ENCODE measurements at places on chromosomes 2 and 18. TPM values are rescaled to one million over a fixed set of nuclear protein-coding genes. Genes with fewer than 3 reads are reported as not detected.

- DNase-seq, result no peak
- H3K36me3 ChIP-seq, result no peaks in the 10 kb centered on the region
- no peak overlapping the region for H3K4me3 ChIP-seq
- H3K4me1 ChIP-seq, result no peaks in the 10 kb centered on the region
- no peaks in the 10 kb centered on the region for H3K27me3 ChIP-seq
These were observed 167.9 kb upstream of the SPOPL start for GRCh38 chr2:138333677-138334076.

GRCh38 chr18:50647792-50648191 is 87.9 kb downstream of the MAPK4 start:
- H3K4me3 ChIP-seq, result no peak overlapping the region
- H3K36me3 ChIP-seq, result no peaks in the 10 kb centered on the region
- no peak overlapping the region for H3K27ac ChIP-seq
- DNase-seq, result no peak

GRCh38 chr2:15554525-15555218 is 6.5 kb downstream of the NBAS start:
- no peak overlapping the region for H3K27ac ChIP-seq
- no peak overlapping the region for H3K4me3 ChIP-seq
- no peak for DNase-seq
- H3K4me1 ChIP-seq, result peaks cover 2% of the 10 kb centered on the region
- H3K36me3 ChIP-seq, result peaks cover 7% of the 10 kb centered on the region
- H3K27me3 ChIP-seq, result no peaks in the 10 kb centered on the region

DPP4 gene
- total RNA-seq, result not detected

DNA sequence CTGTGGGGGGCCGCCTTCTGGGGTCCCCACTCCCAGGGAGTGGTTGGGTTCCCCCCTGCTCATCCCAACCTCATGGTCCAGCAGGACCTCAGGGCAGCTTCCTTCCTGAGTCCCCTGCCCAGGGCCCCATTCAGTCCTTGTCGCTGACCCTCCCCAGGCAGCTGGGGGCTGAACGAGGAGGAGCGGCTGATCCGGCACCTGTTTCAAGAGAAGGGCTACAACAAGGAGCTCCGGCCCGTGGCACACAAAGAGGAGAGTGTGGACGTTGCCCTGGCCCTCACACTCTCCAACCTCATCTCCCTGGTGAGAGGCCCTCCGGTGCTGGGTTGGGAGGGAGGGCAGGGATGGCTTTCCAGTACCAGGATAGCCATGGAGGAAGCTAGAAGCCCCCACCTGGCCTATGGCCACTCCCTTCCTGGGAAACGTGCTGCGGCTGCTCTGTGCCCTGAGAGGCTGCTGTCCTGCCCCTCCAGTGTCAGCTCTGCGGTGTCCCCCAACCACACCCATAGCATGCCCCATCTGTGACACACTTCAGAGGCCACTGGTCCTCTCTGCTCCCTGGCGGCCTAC is 497 bp downstream of the CHRND start:
- no peak overlapping the region for H3K27ac ChIP-seq
- DNase-seq, result no peak
- no peaks in the 10 kb centered on the region for H3K36me3 ChIP-seq

DNA sequence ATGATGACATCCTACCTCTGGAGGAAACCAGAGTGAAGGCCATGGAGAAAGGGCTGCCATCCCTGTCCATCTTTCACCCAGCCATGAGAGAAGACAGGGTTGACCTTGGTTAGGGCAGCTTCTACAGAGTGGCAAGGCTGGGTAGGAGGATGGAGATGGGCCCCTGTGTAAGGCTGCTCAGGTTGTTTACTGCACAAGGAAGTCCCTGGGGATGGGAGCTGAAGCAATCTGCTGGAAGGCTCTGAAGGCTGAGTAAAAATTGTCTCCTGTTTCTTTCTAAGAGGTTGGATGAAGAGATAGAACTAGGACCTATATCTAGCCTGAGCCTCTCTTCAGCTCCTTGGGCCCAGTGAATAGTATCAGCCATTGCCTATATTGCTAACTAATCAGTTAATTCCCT is 14.4 kb downstream of the ELMOD3 start:
- H3K4me1 ChIP-seq, result peaks cover 13% of the 10 kb centered on the region
- H3K4me3 ChIP-seq, result no peak overlapping the region
- H3K36me3 ChIP-seq, result peaks cover 14% of the 10 kb centered on the region
- no peak overlapping the region for H3K27ac ChIP-seq

DNA sequence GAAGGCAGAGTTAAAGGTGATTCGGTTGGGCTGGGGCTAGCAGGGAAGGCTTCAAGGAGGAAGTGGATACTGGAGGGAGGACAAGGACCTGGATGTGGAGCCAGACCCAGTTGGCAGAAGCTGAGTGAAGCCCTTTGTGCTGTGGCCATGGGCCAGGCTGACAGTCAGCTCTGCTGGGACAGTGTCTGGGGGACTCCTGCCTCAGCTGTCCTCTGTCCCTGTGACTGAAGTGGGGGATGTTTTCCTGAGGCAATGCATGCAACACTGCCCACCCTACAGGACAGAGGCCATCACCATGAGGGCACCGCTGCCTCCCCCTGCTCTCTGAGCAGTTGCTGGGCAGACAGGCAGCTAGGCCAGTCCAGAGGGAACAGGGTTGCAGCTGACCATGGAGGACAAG is 40.0 kb downstream of the ST8SIA5 start:
- H3K4me1 ChIP-seq, result peaks cover 45% of the 10 kb centered on the region
- no peak for DNase-seq
- H3K4me3 ChIP-seq, result no peak overlapping the region
- no peaks in the 10 kb centered on the region for H3K27me3 ChIP-seq
- no peaks in the 10 kb centered on the region for H3K36me3 ChIP-seq

DNA sequence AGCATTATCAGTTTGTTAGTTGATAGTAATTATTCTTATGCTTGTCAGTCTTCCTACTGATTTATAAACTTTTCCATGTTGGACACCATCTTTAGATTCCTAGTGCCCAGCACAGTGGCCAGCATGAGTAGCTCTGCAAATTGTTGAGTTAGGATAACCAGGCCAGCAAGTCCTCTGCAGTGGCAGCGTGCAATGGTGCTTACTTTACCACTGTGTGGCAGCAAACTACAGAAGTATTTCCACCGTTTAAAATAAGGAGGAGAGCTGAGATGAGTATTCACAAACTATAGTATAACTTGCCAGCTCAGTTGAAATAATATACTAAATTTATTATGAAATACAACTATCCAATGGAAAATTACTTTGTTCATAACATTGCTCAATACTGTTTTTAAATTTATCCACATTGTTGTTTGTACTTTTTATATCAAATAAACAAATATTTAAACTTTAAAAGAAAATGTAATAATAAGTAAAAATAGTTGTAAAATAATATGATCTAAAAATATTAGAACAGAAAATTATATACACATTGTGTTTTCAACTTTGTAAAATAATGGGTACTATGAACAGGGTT is 9.3 kb upstream of the THADA start:
- no peaks in the 10 kb centered on the region for H3K27me3 ChIP-seq
- no peak overlapping the region for H3K27ac ChIP-seq
- no peak overlapping the region for H3K4me3 ChIP-seq
- no peak for DNase-seq

DNA sequence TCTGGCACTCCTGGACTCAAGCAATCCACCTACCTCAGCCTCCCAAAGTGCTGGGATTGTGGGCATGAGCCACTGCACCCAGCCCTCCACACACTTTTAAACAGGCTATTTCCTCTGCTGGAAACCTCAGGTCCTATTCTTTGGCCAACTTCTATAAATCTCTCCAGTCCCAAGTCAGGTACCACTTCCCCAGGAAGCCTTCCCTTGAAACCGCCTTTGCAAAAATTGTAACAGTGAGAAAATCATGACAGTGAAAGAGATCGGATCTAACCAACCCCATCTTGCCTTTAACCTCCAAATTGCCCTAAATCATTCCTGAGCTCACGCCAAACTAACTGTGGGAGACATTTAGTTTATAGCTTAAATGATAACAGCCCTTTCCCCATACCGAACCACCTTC is 67.3 kb upstream of the CABLES1 start:
- H3K27ac ChIP-seq, result no peak overlapping the region
- H3K27me3 ChIP-seq, result no peaks in the 10 kb centered on the region
- H3K36me3 ChIP-seq, result no peaks in the 10 kb centered on the region
- no peak overlapping the region for H3K4me3 ChIP-seq
- H3K4me1 ChIP-seq, result no peaks in the 10 kb centered on the region

- H3K4me1 ChIP-seq, result no peaks in the 10 kb centered on the region
- DNase-seq, result no peak
- H3K27me3 ChIP-seq, result no peaks in the 10 kb centered on the region
These were observed 23.6 kb downstream of the QPCT start for GRCh38 chr2:37367984-37368383.

DNA sequence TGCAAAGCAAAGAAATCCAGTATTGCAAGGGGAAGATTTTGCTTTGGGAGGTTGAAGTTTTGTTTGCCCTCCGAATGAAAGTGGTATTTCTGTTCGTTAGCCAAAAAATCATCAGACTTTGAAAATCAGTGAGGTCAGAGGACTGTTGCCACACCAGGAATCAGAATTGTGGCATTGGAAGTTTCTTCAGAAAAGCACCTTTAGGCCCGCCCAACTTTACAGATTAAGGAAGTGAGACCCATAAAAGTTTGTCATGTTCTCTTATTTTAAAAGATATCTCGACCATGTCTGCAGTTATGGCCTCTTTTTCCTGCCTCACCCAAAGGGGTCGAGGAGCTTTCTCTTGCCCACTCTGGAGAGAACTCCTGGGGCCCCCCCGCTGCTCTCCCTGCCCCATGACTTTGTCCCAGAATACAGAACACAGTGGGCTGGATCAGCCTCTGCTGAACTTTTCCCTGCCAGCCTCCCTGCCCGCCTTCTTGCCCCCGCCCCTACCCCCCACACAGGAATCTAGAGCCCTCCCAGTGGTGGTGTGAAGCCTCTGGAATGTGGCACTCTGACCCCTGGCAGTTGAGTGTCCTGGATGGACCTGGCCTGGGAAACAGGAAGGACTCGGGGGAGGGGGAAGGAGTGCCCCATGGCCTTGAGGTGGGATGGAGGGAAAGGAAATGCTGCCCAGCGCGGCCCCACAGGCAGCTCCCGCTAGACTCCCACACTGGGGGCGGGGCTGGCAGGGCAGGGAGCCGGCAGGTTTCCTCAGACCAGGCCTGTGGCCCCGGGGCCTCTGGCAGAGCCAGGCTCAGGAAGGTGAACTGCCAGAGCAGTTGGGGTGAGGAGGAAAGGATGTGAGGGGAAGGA is 25.3 kb downstream of the CRIM1 start:
- H3K27me3 ChIP-seq, result no peaks in the 10 kb centered on the region
- H3K27ac ChIP-seq, result peak overlapping the region; percentile 73
- H3K4me3 ChIP-seq, result no peak overlapping the region

RAB6D gene
- not detected for total RNA-seq

DNA sequence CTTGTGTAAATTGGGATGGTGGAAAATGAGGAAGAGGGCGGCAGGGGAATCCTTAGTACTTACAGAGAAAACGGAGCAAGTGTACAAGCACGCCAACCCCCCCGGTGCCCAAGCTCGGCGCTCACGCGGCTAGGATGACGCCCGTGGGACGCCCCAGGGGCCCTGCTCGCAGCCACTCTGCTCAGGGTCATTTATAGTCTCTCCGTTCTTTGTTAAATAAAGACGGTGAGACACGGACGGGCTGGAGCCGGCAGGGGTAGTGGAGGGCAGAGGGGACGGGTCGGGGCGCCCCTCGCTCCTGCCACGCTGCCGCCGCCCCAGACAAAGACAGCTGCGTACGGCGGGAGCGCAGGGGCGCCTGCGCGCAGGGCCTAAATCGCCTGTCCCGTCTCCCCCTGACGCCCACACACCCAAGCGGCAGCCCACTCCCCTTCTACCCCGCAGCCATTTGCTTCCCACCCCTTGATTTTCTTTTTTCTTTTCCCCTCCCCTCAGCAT is 37.8 kb downstream of the PCBP1 start:
- peaks cover 38% of the 10 kb centered on the region for H3K4me1 ChIP-seq
- no peaks in the 10 kb centered on the region for H3K36me3 ChIP-seq
- no peaks in the 10 kb centered on the region for H3K27me3 ChIP-seq
- no peak for DNase-seq
- peak overlapping the region; percentile 43 for H3K4me3 ChIP-seq

G6PC2 gene
- total RNA-seq, result not detected

KIF1A gene
- total RNA-seq, result not detected

- H3K36me3 ChIP-seq, result no peaks in the 10 kb centered on the region
- H3K27ac ChIP-seq, result no peak overlapping the region
- no peak overlapping the region for H3K4me3 ChIP-seq
- H3K4me1 ChIP-seq, result peaks cover 16% of the 10 kb centered on the region
These were observed 73.5 kb upstream of the SERTAD2 start for GRCh38 chr2:64727013-64727767.

LRRFIP1 gene
- 49.5 TPM for total RNA-seq

DNA sequence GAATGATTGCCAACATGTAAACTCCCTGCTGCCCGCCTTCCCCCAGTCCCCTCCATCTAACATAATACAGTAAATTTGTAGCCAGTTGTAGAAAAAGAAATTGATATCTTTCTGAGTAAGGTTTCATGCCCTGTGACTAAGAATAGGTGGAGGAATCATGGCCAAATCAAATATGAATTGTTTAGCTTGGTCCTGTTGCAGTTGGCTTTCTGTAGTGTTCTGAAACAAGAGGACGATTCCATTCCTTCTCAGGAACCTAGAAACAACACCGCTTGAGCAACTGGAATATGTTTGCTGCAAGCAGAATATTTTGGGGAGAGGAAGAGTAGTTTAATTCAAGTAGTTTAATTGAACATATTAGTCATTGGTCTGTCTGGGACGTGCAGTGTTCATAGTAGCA is 7.0 kb upstream of the DRC1 start:
- no peaks in the 10 kb centered on the region for H3K4me1 ChIP-seq
- H3K27me3 ChIP-seq, result no peaks in the 10 kb centered on the region
- no peak for DNase-seq
- no peak overlapping the region for H3K4me3 ChIP-seq
- H3K36me3 ChIP-seq, result peaks cover 7% of the 10 kb centered on the region

CTAGE1 gene
- total RNA-seq, result 0.11 TPM

DQX1 gene
- total RNA-seq, result not detected

DNA sequence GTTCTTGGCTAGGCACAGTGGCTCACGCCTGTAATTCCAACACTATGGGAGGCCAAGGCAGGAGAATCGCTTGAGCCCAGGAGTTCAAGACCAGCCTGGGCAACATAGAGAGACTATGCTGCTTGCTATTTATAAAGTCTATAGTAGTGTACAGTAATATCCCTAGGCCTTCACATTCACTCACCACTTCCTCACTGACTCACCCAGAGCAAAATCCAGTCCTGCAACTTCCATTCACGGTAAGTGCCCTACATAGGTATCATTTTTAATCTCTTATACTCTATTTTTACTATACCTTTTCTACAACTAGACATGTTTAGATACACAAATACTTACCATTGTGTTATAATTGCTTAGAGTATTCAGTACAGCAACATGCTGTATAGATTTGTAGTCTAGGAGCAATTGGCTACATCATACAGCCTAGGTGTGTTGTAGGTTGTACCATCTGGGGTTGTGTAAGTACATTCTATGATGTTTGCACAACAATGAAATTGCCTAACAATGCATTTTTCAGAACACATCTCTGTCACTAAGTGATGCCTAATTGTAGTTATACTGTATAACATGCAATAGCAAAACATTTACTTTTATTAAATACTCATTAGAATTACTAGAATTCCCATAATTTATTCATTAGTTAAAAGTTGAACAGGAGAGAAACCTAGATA is 8.8 kb downstream of the DHX57 start:
- peaks cover 24% of the 10 kb centered on the region for H3K36me3 ChIP-seq
- no peaks in the 10 kb centered on the region for H3K27me3 ChIP-seq
- H3K27ac ChIP-seq, result no peak overlapping the region
- H3K4me3 ChIP-seq, result no peak overlapping the region

GRCh38 chr2:206443735-206444527 is 599 bp downstream of the ADAM23 start:
- H3K36me3 ChIP-seq, result no peaks in the 10 kb centered on the region
- H3K4me3 ChIP-seq, result peak overlapping the region; percentile 37
- no peak overlapping the region for H3K27ac ChIP-seq
- H3K27me3 ChIP-seq, result peaks cover 45% of the 10 kb centered on the region

ZNF804A gene
- total RNA-seq, result 8.0 TPM

REG3G gene
- total RNA-seq, result not detected

PID1 gene
- total RNA-seq, result 2.1 TPM

Measured in SJSA1 (cell line).